Amniotic epithelial cell (primary cell): ENCODE measurements at places on chromosomes 7 and 10.

GRCh38 chr7:149773446-149774236 is at the start of gene ZNF467:
Gene ZNF467, minus strand, starts transcription at chr7:149773588. Its CDS starts 2,556 bp downstream, at chr7:149771032.
- peak; percentile 69 for DNase-seq

- DNase-seq, result peak; percentile 11
Observed at GRCh38 chr7:79051915-79052314, 401.6 kb downstream of the MAGI2 start.

DNA sequence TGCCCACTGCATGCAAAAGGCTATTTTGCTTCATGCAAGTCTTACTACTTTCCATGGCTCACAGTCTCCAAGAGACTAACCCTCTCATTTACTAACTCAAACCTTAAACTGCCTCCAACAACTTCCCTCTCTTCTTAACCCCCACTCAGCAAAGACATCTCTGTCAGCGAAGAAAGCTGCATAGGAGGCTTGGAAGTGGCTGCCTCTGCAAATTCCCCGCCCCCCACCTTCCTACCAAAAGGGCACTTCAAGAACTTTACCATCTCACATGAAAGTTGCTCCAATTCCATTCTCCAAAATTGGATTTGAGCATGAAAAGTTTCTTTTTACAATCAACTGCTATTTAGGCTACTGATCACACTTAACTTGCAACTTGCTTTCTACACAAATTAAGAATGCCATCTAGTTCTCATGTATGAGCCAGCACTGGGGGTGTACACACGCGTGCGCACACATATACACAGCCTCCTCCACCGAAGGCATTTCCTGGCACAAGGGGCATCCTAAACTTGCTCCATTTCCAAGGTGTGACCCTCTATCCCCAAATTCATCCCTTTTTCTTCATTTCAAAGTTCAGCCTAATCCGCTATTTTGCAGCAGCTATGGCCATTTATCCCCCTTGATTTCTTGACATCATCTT is 1.8 kb downstream of the CCDC6 start:
- DNase-seq, result no peak

DNA sequence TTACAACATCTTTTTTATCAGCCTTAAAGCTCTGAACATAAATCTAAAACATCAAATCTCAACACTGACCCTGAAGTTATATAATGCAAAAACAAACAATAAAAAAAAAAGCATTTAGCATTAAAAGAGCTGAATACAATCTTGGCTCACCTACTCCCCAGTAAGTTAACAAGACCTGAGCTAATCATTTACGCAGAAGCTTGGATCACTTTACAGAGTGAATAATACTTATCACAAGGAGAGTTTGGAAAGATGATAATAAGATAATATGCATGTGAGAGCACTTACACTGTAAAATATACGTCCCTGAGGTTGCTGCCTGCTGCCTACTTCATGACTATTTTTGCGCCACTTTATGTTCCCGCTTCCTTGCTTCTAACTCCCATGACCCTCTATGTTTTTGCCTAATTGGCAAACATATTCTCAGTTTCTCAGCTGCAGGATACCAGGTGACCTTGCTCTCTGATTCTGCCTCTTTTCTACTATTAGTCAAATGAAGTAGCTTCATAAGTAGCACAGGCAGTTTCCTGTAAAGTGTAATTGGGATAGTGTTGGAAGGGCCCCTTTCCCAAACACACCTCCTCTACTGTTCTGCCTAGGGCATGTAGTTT is 333.6 kb downstream of the LRRTM3 start:
- no peak for DNase-seq

- DNase-seq, result peak; percentile 84
Observed at GRCh38 chr7:24786941-24787340, 29.7 kb upstream of the GSDME start.
